ENCODE measurements at places on chromosomes 4 and X.

GRCh38 chrX:31589503-31589902, 517.7 kb upstream of the FTHL17 start:
- no peak for DNase-seq

DNA sequence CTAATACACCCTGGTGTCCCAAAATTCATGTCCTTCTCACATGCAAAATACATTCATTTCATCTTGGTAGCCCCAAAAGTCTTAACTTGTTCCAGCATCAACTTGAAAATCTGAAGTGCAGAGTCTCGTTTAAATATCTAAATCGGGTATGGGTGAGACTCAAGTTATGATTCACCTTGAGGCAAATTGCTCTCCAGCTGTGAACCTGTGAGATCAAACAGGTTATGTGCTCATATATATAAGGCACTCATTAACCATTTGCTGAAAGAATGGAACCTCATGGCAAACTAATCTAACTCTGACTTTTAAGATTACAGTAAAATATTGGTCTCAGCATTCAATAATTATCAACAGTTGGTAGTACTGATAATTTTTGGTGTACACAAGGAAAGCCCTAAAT, 55.5 kb downstream of the PDLIM5 start:
- DNase-seq = no peak

- no peak for DNase-seq
Observed at GRCh38 chrX:18449236-18449635, 23.8 kb downstream of the CDKL5 start.

GRCh38 chr4:168163106-168163505, 70.8 kb downstream of the ANXA10 start:
- DNase-seq = no peak

DNA sequence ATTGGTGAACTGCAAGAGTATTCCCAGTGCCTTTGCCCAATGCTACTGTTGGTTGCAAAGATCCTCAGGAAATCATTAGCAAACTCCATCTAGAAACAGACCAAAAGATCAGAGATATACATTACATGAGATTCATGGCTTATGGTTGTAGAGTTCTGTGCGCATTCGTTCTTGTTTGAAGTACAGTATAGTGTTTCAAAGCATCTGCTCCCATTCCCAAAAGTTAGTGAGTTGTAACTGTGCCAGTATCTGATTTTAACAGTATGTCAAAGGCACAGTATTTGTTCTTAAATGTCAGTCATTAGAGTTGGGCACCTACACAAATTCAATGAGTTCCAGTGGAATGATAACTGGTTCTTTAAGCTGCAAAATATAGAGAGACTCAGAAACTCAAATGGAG, 314.7 kb upstream of the ATOH1 start:
- DNase-seq = no peak

GRCh38 chr4:15651676-15652075, 3.5 kb downstream of the FBXL5 start:
- DNase-seq = no peak

DNA sequence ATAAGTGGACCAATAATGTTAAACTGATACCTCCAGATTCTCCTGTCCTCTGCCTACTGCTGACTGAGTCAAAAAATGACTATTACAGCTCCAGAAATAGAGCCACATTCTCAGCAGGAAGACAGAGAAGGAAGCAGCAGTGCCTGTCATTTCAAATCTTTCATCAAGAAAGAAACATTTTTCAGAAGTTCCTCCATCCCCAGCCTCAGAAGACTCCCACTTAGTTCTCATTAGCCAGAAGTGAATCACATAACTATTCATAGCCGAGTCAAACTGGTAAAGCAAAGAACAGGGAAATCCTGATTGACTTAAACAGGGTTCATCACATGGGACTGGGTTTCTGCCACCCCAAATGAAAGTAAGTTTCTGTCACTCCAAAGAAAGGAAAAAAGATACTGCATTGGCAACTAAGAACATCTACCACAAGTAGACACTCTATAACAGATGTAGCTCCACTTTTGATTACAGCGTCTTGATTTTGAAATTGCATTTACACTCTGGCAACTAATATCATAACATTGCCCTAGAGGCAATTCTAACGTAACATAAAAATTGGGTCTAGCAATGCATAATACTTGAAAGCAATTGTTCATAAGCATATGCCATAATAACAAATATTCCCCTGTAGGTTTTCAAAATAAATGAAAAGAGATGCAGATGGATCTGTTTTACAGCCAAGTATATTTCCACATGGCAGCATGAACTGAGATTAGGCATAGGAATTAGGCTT, 599.8 kb downstream of the GALNTL6 start:
- DNase-seq = no peak

GRCh38 chr4:30716681-30717207, 3.4 kb upstream of the PCDH7 start:
- no peak for DNase-seq

DNA sequence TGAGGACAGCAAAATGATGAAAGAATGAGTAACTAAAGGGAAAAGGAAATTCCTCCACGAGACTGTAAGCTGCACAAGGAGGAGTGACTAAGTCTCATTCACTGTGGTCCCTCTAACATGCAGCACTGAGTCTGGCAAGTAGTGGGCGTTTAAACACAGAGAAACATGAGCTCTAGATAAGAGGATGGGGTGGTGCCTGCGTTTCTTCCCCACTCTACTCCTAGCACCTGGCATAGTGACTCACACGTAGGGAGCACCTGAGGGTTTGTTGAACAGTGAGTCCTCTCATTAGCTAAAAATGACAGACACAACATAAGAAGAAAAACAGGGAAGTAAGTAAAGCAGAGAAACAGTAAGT, 105.8 kb upstream of the CBR4 start:
- DNase-seq = no peak

- DNase-seq = no peak
Observed at GRCh38 chr4:3231471-3231870, 17.5 kb upstream of the MSANTD1 start.

DNA sequence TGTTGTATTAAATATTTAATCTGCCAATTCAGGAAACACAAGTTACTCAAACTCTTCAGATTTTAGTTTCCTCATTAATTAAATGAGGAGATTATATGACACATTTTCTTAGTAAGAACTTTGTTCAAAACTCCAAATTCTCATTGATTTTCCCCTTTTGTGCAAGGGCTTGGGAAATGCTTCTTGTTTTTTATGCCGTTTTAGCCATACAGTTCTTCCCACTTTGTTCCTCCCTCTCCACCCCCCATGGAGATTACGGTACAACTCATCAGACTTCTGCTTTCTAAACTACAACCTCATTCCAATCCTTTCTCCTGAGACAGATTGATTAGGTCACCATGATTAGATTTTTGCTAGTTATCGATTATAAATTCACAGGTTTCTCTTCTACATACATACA, 10.9 kb upstream of the BBS7 start:
- no peak for DNase-seq

- DNase-seq = no peak
Observed at GRCh38 chr4:2637956-2638552, 101.6 kb downstream of the FAM193A start.

DNA sequence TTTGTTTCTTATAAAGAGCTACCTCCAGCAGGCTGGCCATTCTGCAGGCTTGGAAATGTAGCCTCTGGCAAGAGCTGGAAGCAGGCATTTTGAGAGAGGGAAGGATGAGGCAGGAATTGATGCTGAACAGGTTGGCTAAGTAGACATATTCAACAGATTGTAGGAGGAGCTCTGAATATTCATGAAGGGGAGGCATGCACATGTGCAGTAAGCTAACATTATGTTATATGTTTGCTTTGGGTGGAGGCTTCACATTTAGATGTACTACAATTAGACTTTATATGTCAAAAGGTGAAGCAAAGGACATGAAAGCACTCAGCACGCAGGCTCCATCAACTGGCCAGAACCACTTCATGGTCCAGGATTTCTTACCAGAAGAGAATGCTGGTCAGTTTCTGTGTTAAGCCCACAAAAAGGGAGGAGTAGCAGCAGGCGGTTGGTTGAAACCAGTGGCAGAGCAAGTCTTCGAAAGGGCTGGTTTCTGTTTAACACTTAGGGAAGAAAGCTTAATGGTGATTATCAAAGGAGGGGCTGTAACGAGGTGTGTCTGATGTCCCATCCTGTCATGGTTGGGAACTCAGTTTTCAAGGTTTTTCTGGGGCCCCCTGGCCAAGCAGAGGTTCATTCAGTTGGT, 54.8 kb downstream of the FGFBP1 start:
- DNase-seq = no peak

GRCh38 chrX:121307449-121307848, 260.0 kb downstream of the GLUD2 start:
- DNase-seq = no peak

- no peak for DNase-seq
Observed at GRCh38 chr4:146143888-146144287, 31.6 kb upstream of the LSM6 start.

GRCh38 chr4:76595435-76595834, 160.4 kb downstream of the SHROOM3 start:
- DNase-seq = no peak

DNA sequence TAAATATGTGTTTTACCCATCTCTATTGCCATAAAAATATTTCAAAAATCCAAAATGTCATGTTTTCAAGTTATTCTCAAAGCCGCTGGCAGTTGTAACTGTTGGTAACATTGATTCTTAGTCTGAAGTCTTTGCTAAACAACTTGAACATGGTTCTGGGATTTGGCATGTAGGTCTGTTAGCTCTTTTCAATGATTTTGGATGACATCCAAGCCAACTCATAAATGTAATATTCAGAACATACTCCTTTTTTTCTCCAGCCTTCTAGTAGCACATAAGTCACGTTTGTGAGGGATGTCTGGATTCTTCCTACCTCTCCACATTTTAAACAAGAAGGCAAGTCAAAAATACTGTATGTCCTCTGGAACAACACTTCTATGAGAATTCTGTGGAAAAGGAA, 305.3 kb downstream of the PRR32 start:
- DNase-seq = no peak

GRCh38 chr4:147550626-147551246, 66.5 kb upstream of the TMEM184C start:
- no peak for DNase-seq

DNA sequence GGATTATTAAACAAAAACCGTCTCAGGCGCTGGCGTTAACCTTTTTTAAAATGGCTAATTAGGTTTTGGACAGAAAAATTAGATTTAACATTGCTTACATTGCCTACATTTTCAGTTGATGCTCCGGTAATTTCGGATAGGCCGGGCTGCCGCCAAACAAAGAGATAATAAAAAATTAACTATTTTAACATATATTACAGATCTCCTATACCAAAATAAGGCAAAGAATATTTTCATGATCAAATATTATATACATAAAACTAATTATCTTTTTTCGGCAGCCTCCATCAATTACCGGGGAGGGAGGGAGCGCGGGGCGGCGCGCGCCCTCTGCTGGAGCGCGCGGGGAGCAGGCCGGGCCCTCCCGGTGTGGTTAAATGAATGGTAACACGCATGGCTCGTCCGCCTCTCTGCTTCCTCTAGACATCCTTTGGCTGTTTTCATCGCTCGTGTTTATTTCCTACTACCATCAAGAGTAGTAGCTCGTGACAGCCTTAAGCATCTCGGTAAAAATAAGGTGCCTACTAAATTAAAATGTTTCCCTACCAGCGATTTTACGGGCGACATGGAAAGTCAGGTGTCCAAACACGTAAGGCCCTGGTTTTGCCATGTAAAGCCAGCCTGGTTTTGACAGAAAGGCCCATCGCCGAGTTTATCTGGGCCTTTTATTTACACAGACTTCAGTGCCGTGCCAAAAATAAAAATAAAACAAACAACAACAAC, 52.4 kb upstream of the TMEM33 start:
- peak; percentile 47 for DNase-seq

DNA sequence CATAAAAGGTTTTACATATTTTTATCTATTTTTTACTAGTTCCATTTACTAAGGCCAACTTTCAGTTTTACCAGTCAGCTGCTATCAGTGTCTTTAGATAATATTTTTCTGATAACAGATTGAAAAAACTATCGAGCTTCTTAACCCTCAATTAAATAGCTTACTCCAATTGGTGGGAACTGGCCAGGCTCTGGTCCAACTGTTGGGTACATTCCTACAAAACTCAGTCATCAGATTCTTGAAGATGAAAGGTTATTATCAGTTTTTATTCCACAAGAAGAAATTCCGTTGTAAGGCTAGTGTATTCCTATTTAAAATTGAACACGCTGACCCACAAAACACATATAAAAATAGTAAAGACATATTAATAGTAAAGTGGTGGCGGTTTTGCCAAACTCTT, 346.2 kb downstream of the MAPK10 start:
- DNase-seq = no peak

GRCh38 chr4:78185117-78185516, 128.0 kb downstream of the FRAS1 start:
- DNase-seq = no peak

GRCh38 chrX:135213200-135213844, 38.5 kb upstream of the ETDA start:
- DNase-seq = peak; percentile 68

- no peak for DNase-seq
Observed at GRCh38 chrX:48854898-48855297, 19.5 kb upstream of the PCSK1N start.

- DNase-seq = no peak
Observed at GRCh38 chrX:54043541-54044125, 640 bp downstream of the PHF8 start.

GRCh38 chrX:115226929-115227328, 7.0 kb downstream of the LRCH2 start:
- no peak for DNase-seq

- DNase-seq = no peak
Observed at GRCh38 chr4:98625920-98626319, 32.5 kb downstream of the TSPAN5 start.

DNA sequence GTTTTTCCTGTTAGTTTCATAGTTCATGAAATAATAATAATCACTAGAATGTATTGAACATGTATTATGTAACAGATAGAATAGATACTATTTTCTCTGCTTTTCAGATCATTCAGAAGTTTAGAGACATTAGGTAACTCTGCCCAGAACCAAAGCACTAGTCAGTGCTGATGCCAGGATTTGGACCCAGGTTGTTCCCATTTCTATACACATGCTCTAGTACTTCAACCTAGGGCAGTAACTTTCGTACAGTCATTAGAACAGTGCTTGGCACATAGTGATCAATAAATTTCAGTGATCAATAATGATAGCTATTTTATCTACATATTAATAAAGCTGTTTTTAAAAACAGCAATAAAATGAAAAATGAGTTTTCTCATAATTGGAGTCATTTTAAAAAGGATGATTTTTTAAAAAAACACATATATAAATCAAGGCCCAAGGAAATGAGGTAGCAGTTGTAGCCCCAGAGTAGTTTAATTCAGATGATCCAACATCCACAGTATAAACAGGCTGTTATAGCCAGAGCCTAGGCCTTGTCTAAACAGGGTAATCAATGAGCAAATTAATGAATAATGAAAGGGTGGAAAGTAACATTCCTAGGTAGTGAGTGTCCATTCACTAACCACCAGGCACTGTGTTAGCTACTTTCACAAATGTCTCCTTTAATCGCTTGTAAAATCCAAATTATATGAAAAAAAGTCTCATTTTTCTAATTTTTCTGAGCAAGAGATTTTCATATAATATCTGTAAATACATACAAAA, 25.6 kb downstream of the TXK start:
- no peak for DNase-seq

- no peak for DNase-seq
Observed at GRCh38 chrX:23978491-23978890, 48.5 kb downstream of the KLHL15 start.

- no peak for DNase-seq
Observed at GRCh38 chr4:112182604-112183003, 37.4 kb downstream of the FAM241A start.
